Endodermal cell (in vitro differentiated cells): ENCODE measurements at places on chromosomes 6 and 20. TPM values are rescaled to one million over a fixed set of nuclear protein-coding genes. Genes with fewer than 3 reads are reported as not detected.

SLC44A4 gene
- total RNA-seq: 0.56 and 1.3 TPM in 2 replicates

ANKRD66 gene
- total RNA-seq: not detected in 3 replicates

POM121L2 gene
- not detected in 2 replicates for total RNA-seq

ELOVL2 gene
- 7.3 to 19.7 TPM (median 7.4 TPM) in 3 replicates for total RNA-seq

PRELID3B gene
- total RNA-seq: 40.2 to 48.6 TPM (median 45.1 TPM) in 3 replicates

PHIP gene
- total RNA-seq: 59.7 to 62.7 TPM (median 60.0 TPM) in 3 replicates
